Posterior vena cava (tissue), 2 donors: ENCODE measurements at places on chromosomes 2 and 18.

GRCh38 chr2:144989579-144990270 lies 469.8 kb upstream of the ZEB2 start:
- DNase-seq, result no peak

DNA sequence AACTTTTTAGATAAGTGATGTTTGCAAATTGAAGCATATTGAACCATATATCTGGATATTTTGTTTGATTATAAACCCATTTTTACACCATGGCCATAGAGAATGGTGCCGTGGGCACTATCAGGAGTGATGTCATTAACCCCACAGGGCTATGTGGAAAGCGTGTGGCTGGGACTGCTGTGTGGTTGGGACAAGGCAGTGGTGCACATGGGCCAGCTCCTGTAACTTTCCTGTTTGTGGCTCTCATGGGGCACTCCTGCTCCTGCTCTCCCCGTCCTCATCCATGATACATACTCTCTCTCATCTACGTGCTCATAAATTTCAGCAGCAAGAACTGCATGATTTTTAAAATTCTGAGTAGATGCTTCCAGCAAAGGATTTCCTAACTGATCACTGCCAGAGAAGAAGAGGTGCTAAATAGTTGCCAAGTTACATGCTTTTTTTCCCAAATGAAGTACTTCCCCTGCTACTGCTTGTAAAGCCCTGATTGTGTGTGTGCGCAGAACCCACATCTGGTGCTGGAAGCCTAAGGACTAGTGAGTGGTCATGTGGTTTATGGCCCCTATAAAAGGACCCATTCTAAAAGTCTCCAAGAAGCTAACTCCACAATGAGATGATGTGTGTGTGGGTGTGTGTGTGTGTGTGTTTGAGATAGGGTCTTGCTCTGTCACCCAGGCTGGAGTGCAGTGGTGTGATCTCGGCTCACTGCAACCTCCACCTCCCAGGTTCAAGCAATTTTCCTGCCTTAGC lies 240.8 kb downstream of the NEDD4L start:
- DNase-seq, result no peak

GRCh38 chr2:199485732-199486335 lies 28.1 kb upstream of the SATB2 start:
- no peak for DNase-seq

DNA sequence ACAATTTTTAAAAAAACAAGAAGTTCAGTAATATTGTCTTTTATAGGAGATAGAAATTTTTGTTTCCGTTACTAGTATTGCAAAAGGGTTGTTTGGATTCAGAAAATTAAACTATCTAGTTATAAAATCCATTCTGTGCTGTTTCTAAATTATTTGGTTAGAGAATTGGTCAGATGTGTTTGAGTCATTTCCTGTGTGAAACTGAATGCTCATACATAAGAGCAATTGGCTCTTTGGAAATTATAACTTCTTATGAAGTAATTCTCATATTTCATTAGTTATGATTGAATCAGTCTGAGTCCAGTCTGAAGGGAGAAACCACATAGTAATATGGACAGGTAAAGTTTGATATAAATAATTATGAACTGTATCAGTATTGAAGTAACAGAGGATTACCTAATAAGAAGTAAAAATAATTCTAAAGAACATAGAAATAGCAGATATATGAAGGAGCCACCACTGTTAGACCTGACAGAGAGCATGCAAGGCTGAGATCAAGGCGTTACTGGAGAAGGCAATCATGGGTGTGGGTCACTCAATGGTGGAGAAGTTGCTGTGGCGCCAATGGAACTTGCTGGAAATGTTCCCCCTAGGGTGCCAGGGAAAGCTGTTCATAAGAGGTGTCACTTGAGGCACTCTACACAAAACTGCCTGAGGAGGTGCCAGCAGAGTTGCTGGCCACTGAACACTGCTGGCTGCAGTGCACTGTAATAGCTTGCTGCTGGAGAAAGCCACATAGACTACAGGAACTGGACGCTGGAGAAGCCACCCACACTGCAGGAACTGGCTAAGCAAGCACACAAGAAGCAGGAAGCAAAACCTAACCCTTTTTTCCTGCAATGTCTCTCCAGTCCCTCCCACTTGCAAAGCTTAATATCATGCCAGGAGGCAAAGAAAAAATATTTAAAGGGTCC lies 18.0 kb upstream of the FAP start:
- peak; percentile 88 for DNase-seq

- DNase-seq, result no peak
Observed at GRCh38 chr2:224687156-224687555, 29.0 kb downstream of the CCDC195 start.

GRCh38 chr2:143533846-143534245 lies 404.6 kb downstream of the ARHGAP15 start:
- no peak for DNase-seq
